ENCODE measurements at places on chromosomes 3 and 15. TPM values are rescaled to one million over a fixed set of nuclear protein-coding genes. Genes with fewer than 3 reads are reported as not detected.

DNA sequence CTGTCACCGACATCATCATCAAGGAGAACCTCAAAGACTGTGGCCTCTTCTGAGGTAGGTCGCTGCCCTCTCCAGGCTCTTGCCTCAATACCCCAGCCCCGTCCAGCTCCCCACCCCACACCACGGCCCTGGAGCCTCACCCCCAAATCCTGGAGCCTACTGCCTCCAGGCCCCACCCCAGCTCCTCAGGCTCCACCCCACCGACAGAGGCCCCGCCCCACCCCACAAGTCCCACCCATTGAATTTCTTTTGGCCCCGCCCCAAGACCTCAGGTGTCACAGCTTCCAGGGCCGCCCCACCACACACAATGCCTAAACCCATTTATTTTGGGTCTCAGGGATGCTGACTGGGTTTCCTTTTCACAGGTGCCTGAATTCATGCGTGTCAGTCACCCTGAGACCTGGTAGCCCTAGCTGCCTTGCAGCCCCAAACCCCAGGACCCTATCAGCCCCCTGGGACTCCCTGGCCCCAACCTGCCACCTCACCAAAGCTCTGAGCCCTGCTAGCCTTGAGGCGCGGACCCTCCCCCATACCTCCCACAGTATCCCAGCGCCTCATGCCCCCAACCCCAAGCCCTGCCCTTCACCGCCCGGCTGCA lies 3.6 kb downstream of the GNAT1 start:
- no peaks in the 10 kb centered on the region for H3K36me3 ChIP-seq
- H3K4me1 ChIP-seq, result peaks cover 17% of the 10 kb centered on the region
- no peak overlapping the region for H3K27ac ChIP-seq

GRCh38 chr3:122074621-122075265 lies 19.6 kb downstream of the CD86 start:
- no peaks in the 10 kb centered on the region for H3K4me1 ChIP-seq
- H3K36me3 ChIP-seq, result no peaks in the 10 kb centered on the region
- no peak for DNase-seq
- H3K4me3 ChIP-seq, result no peak overlapping the region
- H3K27ac ChIP-seq, result no peak overlapping the region

GRCh38 chr3:138296639-138297038 lies 33.0 kb downstream of the NME9 start:
- no peak overlapping the region for H3K27ac ChIP-seq
- no peaks in the 10 kb centered on the region for H3K4me1 ChIP-seq
- no peaks in the 10 kb centered on the region for H3K27me3 ChIP-seq

DNA sequence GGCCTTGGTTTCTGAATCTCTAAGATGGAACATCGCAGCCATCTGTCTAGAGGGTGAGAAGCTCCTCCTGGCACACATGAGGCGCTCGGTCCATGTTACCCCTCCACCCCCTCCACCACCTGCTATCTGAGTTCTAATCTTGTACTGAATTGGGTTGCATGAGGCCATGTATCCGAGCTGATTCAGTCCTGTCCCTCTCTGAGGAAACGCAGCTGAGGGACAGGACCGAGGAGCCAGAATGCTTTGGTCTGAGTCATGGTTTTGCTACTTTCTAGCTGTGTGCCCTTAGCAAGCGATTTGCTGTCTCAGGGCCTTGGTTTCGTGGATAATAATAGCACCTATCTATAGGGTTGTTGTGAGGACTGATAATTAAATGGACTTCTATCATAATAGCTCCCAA lies 87.8 kb upstream of the SEC13 start:
- DNase-seq, result no peak
- H3K27me3 ChIP-seq, result no peaks in the 10 kb centered on the region
- H3K36me3 ChIP-seq, result no peaks in the 10 kb centered on the region
- no peaks in the 10 kb centered on the region for H3K4me1 ChIP-seq
- no peak overlapping the region for H3K27ac ChIP-seq

- no peak overlapping the region for H3K27ac ChIP-seq
- no peak overlapping the region for H3K4me3 ChIP-seq
- no peak for DNase-seq
- H3K27me3 ChIP-seq, result no peaks in the 10 kb centered on the region
These were observed 37.4 kb downstream of the ZNF860 start for GRCh38 chr3:32018757-32019564.

The UBA7 gene
- total RNA-seq, result 68.3 TPM

DNA sequence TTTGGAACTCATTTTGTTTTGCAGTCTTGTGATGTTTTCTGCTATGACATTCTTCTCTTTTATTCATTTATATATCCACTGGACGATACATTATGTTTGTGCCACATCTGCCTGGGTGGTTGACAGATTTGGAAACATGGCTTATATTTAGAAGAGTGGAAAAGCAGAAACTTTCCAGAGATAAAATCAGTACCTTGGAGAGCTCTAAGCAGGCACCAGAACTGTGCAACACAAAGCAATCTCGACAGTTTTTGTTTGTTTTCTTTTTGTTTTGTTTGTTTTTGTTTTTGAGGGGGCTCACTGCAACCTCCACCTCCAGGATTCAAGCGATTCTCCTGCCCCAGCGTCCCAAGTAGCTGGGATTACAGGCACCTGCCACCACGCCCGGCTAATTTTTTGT lies 45.5 kb downstream of the SYN2 start:
- no peaks in the 10 kb centered on the region for H3K27me3 ChIP-seq
- H3K4me1 ChIP-seq, result no peaks in the 10 kb centered on the region
- H3K36me3 ChIP-seq, result no peaks in the 10 kb centered on the region
- no peak for DNase-seq
- H3K27ac ChIP-seq, result no peak overlapping the region
- no peak overlapping the region for H3K4me3 ChIP-seq
